ENCODE measurements at places on chromosomes 3 and 15. TPM values are rescaled to one million over a fixed set of nuclear protein-coding genes. Genes with fewer than 3 reads are reported as not detected.
A peak's percentile ranks its signal among the peaks of the same experiment; 100 is the strongest.

- DNase-seq, result no peak
Observed at GRCh38 chr15:35182841-35183479, 97.9 kb upstream of the NANOGP8 start.

GRCh38 chr15:68349151-68349550 lies 71.6 kb downstream of the FEM1B start:
- no peak for DNase-seq

GRCh38 chr3:17238023-17238422 lies 353.3 kb downstream of the PLCL2 start:
- DNase-seq, result no peak

DNA sequence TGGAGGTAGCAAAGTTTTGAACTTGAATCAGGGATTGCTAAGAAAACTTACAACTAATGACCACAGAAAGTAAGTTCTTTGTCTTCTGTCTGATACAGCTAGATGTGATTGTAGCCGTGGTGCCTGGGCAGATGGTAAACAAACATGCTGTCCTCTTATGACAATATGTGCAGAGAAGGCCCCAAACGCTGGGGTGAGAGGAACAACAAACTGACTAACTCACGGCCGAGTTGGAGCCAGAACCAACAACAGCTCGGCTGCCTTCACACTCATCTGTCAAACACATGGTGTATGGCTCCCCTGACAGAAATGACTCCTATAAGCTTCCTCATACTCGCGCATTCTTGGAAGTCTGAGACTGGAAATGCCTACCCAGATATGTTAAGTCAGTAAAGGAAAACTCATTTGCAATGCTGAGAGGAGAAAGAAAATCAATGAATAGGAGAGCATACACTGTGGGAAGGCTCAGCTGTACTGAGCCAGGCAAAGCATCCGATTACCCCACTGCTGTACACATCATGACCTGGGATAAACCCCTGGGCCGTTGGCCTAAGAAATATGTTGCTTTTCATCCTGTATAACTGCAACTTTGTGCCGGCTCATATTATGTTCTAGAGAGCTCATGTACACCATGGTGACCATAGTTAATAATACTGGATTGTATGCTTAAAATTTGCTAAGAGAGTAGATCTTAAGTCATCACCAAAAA lies 5.7 kb downstream of the THBS1 start:
- no peak for DNase-seq

DNA sequence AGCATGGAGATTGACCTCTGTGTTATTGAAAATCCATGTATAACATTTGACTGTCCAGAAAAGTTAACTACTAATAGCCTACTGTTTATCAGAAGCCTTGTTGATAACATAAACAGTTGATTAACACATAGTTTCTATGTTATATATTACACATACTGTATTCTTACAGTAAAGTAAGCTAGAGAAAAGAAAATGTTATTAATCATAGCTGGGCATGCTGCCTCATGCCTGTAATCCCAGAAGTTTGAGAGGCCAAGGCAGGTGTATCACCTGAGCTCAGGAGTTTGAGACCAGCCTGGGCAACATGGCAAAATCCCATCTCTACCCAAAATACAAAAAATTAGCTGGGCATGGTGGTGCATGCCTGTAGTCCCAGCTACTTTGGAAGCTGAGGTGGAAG lies 163.3 kb downstream of the EPHA6 start:
- DNase-seq, result no peak

DNA sequence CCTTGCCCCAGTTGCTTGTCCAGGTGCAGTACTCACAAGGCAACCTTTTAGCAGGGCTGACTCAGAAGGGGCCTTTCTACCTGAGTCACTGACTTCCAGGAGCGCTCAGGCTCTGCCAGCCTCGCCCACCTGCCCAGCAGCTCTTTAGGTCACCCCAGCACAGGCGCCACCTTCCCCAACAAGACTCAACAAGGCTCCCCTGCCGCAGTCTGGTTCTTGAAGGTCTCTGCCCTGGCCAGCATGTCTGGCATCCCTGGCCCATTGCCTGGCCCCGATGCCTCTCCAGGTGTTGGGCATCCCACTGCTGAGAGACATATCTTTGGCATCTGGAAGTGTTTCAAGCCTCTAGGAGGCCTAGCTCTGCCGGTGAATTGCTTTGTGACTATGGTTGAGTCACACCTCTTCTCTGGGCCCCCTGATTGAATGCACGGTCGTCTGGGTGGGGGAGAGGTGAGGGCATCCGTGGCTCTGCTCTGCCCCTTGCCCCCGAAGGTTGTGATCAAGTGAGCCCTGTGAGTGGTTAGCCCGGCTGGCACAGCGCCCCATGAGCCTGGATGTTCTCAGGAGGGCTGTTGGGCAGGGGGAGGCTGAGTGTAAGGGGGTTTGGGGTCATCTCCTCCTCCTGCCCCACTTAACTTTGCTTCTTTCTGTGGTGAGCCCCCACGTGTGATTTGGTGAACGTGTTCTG lies 21.6 kb downstream of the SNX33 start:
- DNase-seq, result no peak

DNA sequence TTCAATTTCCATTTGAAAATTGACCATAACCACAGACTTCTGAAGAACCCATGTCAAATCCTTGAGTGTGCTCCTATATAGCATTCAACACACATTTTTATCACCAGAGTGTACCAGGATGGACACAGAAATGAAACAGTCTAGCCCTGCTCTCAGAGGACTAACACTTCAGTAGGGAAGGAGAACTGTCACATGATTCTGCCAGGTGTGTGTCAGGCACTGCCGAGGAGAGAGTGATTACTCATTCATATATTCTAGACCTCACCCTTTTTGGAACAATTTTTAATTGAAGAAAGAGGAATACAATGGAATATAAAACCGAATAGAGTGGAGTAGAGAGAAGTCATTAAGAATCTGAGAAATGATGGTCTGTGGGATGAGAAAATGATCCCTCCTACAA lies 125.8 kb downstream of the ERC2 start:
- DNase-seq, result no peak

DNA sequence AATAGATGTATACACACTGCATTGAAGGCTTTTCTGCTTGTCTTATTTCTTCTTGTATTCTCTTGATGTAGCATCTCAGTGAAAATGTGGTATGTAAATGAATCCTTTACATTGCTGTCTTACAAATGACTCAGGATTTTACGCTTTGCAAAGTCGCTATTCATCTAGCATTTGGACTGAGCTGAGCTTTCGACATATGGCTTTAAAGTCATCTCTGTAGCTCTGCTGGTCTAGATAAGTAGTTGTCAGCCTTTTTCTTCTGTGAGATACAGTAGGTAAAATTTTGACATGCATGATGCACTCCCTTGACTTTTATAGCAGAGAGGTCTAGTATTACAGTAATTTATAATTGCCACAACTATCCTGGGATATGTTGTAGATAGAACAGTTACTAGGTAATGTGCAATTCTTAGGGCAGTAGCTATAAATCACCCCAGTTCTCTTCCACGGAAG lies 16.8 kb downstream of the MEF2A start:
- DNase-seq, result no peak

GRCh38 chr3:106120356-106120755 lies 251.5 kb upstream of the CBLB start:
- DNase-seq, result no peak

DNA sequence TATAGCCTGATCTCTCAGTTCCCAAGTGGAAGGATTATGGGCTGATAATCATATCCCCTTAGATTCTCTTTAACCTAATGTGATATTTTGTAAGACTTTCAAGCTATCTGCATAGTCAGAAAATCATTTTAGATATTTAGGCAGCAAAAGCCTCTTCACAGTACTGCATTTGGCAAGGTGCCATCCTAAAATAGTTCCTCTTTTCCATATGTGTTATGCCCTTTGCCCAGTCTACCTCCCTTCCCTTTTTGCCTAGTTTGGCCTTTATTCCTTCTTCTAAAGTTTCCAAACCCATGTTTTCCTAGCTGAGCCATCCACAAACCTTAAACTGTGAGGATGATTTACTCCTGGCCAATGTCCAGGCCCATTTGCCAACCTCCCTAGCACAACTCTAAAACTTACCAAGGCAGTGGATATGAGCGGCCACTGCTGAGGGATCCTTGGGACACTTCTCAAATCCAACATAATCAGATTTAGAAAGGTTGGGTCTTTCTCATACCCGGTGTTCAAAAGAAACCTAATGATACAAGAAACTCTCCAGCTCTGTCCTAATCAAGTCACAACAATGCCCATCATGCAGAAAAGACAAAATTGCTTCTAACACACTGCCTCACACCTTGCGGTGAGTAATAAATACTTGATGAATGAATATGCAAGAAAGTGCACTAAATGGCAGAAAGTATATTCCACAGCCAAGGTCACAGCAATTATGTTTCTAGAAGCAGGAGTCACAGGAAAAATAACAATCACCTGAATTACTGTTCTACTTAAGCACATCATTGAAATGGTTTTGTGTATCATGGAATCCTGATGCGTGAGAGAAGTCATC lies 493.9 kb downstream of the NLGN1 start:
- no peak for DNase-seq

DNA sequence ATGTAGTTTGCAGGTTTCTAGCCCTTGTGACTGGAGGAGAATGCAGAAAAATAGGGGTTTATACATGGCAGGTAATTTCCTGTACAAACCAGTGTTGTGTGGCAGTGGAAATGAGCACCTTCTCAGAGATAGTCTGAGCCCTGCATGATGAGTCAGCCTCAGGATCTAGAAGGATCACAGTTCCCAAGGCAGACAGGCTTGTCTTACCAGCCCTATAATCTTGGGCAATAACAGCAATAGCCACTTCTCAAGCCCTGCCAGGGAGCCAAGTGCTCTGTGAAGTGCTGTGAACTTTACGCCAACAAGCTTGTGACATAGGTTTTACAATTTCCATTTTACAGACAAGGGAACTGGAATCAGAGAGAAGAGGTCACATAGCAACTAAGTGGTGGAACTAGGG lies 89.4 kb downstream of the CD47 start:
- peak; percentile 86 for DNase-seq

GRCh38 chr3:155859859-155860258 lies 5.6 kb upstream of the SLC33A1 start:
- DNase-seq, result no peak

DNA sequence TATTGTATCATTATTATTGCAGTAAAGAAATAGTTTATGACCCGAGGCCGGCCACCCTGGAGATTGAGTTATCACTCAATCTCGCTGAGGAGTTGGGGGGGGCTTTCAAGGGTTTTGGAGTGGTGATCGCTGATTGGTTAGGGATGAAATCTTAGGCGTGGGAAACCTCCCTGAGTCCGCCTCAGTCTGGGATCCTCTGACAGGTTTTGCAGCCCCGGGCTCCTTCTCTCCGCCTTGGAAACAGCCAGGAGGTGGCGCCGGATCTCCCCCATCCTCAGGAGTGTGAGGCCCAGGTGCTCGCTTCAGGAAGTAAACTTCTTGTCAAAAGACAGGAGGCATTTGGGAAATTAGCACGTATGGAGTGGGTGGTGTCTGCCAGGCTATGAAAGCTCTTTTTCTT lies 41.1 kb upstream of the SEC61A1 start:
- DNase-seq, result peak; percentile 83

DNA sequence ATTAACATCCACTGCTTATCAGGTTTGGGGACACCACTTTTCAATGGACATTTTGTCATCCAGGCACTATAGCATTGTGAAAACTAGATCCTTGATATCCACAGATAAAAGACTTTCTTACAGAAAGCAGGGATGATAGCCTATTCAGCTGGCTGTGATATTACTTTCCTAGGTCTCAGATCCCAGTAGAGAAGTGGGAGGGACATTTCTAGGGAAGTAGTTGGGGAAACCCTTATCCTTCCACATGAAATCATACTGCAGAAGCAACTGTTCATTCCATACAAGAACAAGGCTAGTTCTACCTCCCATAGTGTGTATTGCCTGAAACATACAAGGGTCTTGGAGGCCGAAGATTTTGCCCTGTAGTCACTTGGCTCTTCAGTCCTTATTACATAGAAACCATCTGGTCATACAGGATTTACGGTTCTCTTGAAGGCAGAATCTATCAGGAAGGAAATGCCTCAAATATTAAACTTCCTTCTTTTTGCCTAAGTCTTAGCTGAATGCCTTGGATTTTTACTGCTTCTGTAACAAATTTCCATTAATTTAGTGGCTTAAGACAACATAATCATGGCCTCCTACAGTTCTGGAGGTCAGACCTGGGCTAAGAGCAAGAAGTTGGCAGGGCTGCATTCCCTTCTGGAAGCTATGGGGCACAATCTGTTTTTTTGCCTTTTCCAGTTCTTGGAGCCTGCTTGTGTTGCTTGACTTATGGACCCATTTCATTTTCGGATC lies 119.4 kb downstream of the ECT2 start:
- no peak for DNase-seq

GRCh38 chr15:39919411-39919747 lies 687 bp downstream of the GPR176 start:
- no peak for DNase-seq

DNA sequence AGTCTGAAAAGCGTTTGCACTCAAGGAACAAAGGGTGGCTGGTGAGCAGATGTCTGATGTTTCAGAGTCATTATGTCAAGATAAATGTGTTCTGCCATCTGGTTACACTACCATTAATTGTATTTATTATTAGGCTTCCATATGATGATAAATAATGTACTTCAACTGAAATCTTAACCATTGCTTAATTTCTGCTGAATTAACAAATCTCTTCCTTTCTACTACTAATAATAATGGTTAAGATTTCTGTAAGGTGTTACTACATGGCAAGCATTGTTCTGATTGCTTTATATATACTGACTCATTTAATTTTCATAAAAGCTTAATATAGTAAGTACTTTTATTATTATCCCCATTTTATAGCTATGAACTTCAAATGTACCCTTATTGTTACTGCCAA lies 68.4 kb upstream of the GALNT15 start:
- no peak for DNase-seq

DNA sequence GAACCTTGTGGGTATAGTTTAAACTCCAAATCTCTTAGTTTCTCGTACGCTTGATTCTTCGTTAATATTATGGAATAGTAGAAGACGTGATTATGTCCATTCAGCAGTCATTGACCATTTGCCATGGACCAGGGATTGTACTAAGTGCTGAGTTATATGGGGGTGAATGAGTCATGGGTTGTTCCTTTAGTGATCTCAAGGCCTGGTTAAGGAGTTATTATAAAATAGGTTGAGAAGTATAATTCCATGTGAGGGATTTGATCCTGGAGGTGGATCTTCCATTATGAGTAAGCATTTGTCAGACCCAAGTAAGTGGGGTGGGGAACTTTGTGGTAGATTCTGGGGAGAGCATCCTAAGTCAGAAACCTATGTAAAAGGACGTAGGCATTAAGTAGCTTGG lies 15.4 kb downstream of the NR2C2 start:
- no peak for DNase-seq

Gene IGF2BP2
- total RNA-seq, result 35.4 TPM

Gene SPESP1
- total RNA-seq, result 1.2 TPM

Gene IL17RD
- total RNA-seq, result 0.91 TPM

Gene DAPK2
- total RNA-seq, result 170 TPM

Gene IL17RE
- 20.7 TPM for total RNA-seq

Gene PARP15
- total RNA-seq, result 30.4 TPM

Gene TGM4
- not detected for total RNA-seq

Gene SNTN
- total RNA-seq, result 0.34 TPM

Gene ZNF445
- total RNA-seq, result 9.4 TPM

Gene CERS3
- not detected for total RNA-seq

Gene CLDN18
- total RNA-seq, result 673 TPM
